Hippocampal formation (tissue), 2 donors: ENCODE measurements at places on chromosomes 13 and 19.

DNA sequence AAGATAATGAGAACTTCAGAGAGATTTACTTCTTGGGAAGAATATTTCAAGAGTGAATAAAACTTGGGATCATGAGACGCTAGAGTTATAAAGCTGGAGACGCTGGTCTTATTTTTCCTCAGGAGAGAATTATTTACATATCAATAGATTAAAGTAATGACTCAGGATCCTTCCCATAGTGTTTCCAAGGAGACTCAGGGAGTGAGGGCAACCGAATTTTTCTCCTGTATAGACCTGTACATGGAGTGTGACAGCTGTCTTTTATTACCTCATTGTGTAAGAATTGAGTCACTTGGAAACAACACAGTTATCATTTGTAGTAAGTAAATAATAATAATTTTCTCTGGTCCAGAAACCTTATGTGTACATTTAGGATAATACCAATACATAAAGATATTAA lies 1905.5 kb downstream of the OLFM4 start:
- DNase-seq: no peak

DNA sequence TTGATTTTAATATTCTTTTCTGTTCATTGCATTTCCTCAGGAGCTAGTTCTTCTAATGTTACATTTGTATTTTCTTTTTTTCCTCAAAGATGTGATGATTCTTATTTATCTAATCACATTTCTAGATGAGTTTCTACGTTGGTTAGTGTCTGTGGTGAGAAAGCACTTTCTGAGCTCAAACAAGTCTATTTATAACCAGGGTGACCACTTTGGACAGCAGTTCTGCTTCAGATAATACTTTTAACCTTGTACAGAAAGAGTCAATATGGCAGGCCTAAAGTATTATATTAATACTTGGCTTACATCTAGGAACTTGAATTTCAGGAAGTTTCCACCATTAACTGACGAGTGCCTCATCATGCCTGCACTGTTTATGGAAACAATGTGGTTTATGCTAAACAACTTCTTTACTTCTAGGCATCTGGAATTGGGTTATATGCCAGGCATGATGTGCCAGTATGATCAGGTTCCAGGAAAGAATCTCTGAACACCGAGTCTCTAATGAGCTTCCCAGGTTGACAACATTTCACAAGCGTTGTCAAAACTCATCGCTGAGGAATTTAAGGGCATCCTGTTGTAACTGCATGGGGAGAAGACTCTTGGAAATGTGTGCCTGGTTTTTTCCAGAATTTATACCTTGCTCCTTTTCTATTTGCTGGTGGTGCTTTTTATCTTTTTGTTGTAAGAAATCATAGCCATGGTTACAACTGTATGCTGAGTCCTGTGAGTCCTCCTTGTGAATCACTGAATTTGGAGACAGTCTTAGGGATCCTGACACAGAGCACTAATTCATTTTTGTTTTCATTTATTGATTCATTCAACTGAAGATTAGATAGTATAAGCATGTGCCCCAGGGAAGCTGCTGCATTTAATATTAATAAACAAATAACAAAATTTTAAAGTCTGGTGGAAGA lies 344.4 kb upstream of the PCDH9 start:
- no peak for DNase-seq

- no peak for DNase-seq
Observed at GRCh38 chr19:49231389-49231788, 73.8 kb downstream of the TRPM4 start.

- DNase-seq: no peak
Observed at GRCh38 chr19:5674714-5675113, 5.6 kb downstream of the MICOS13 start.

DNA sequence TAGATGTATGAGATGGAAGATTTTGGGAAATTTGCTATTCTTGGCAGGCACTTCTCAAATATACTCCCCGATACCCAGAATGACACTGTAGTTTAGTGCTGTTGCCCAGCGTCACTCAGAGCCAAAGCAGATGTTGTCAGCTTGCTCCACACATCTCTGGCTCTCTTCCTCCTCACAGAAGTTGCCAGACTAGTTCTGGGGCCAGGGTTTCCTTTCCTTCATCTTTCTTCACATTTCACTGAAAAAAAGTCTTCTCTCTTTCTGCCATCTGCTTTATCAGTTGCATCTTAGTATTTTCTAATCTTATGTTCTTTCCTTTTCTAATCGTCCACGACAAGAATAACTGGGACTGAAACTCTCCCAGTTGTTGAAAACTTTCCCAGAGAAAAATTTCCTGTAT lies 251.4 kb downstream of the RGCC start:
- no peak for DNase-seq

DNA sequence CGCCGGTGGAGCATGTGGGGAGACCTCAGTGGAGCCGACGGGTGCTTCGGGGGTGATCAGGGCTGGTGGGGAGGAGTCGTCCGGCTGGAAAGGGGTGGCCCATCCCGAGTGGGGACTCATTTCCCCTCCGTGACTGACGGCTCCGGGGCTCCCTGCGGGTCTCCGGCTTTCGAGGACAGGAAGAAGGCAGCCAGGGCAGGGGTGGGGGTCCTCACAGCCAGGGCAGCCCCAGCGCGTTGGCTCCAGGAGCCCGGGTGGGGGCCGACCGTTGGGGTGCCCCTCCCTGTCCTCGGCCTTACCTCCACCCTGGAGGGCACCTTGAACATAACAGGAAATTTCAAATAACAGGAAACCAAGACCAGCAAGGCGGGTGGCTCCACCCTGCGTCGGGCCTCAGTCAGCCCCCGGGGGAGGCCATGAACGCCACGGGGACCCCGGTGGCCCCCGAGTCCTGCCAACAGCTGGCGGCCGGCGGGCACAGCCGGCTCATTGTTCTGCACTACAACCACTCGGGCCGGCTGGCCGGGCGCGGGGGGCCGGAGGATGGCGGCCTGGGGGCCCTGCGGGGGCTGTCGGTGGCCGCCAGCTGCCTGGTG lies at the start of gene S1PR4:
Gene S1PR4 (plus strand): TSS at position 393 of the 596 bp plus-strand sequence. CDS start 24 bp downstream, at position 417.
- DNase-seq: no peak

- DNase-seq: peak; percentile 70
Observed at GRCh38 chr19:49590971-49591730, at the start of gene PRR12. Gene PRR12 (plus strand): TSS chr19:49591182. CDS start chr19:49591655, 473 bp downstream.

GRCh38 chr13:51549050-51549449 lies 35.2 kb upstream of the WDFY2 start:
- no peak for DNase-seq

DNA sequence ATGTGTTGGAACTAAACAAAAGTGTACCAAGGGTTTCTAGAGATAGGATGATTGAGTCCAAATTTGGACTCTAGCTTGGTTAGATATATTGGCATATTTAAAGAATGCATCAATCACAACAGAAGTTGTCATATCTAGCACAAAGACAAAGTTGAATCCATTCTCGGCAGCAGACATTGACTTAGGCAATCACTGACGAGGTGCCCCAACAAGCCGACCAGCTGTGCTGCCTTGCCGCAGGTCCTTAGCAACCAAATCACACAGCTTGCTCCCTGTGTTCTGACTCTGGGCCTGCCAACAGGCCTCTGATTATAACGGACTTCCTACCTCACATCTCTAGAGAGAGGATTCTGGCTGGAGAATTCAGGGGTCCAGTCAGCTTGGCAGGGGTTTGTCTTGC lies 208.7 kb downstream of the MTUS2 start:
- DNase-seq: no peak

- DNase-seq: no peak
Observed at GRCh38 chr13:24688950-24689349, 8.7 kb downstream of the ATP12A start.
